Colonic mucosa (tissue), 4 donors: ENCODE measurements at places on chromosomes 12 and 14. TPM values are rescaled to one million over a fixed set of nuclear protein-coding genes. Genes with fewer than 3 reads are reported as not detected.

DNA sequence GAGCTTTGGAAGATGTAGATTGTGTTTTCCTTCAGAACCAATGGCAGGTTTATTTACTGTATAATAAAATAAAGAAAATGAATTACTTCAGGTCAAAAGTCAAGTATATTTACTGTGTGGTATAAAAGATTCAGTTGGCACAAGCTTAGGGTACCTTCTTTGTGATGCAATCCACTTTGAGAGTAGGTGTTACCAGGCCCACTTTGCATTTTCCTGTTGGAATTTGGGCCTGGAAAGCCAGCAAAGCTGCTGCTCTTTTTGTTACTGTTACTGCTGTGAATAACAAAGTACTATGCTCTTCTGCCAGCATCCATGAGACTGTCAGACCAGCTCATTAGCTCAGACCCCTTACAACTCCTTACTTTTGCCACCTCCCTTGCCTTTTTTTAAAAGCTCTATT is 649.0 kb upstream of the SEL1L start:
- no peak for DNase-seq

Gene PPHLN1
- 36.8 TPM for total RNA-seq

DNA sequence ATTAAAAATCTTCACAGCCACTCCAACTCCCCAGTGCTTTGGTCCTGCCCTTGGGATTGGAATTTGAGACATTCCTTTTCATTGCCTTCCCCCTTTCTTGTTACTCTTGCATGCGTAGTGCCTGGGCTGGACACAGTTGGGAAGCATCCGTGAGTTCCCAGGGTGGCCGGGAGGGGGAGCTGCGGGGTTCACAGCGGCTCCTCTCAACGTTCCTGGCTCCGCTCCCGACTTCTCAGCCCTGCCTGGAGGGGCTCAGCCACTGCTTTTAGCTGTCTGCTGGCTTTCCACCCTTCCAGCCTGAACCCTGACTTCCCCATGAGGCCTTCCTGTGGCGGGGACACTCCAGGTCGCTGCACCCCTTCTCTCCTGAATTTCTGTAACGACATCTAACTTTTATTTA is 3.2 kb downstream of the TEX52 start:
- DNase-seq, result peak; percentile 76

Gene PLEKHA5
- 31.0 TPM for total RNA-seq

DNA sequence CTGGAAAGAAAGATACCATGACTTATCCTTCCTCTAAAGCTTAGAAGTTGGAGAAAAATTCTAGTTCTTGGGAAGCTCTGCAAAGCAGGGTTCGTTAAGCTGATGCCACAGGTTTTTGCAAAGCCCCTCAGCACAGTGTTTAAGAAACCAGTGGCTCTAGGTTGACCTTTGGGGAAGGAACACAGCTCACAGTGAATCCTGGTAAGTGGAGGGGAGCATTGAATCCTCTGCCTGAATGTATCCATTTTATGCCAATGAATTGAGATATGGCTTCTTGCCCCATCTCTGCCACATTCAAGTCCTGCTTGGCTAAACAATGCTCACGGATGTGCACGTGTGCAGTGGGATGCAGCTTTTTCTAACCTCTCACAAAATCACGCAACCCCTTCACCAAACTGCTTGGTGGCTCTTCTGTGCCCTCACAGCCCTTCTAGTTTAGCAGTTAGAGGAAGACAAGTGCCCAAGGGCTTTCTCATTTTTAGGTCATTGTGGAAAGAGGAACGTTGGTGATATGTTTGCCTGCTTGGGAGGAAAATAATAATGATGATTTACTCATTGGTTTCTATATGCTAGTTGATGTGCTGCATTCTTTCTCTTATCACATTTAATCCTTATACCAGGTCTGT is 111.3 kb downstream of the DAD1 start:
- DNase-seq, result no peak

Gene KRT76
- not detected for total RNA-seq

Gene CELA1
- total RNA-seq, result not detected

Gene SCN8A
- 10.0 TPM for total RNA-seq

DNA sequence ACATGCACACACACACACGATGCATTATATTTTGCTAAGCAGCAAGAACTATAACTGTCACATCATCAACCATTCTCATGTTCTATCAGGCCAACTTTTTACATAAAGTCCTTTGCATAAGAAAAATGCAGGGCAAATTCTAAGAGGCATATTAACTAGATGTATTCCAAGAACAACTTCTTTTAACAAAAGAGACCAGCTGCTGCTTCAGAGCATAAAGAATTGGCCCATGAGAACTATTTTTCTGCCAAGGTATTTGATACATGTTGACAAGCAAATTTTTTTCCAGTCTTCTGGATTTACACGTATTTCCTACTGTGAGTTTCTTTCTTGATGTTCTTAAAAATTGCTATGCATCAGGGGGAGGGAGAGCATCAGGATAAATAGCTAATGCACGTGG is 27.2 kb downstream of the GLT8D2 start:
- no peak for DNase-seq

DNA sequence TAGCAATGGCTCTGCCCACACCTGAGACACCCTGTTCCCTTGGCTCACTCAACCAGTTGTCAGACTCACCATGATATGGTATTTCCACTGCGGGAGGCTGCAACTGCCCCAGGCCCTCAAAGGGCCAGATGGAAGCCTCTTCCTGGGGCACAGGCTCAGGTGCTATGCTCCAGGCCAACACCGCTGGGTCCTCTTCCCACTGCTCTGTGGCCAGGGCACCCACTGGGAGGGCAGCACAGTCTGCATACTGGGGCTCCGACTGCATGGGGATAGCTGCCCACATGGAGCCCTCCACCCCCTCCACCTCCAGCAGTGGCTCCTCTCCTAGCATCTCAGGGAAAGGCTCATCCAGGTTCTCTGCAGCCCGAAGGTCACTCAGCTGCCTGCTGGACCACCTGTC is 3.7 kb downstream of the ANGEL1 start:
- DNase-seq, result no peak

DNA sequence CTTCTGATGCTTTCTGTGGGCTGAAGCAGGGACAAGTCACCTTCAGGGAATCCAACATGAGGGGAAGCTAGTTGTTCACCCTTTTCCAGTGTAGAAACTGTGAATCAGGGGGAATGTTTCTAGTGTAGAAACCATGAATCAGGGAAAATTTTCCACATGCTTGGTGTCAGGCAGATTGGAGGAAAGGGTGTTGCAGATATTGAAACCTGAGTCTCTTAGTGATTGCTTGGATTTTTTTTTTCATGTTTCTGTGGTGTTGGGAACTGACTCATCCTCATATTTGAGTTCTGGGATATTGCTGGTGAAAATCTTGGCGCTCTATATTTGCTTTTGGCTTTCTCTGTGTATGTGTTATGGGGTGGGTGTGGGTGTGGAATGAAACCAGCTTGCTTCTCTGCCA is 144.5 kb upstream of the FBXO33 start:
- no peak for DNase-seq

Gene ARHGEF25
- 12.8 TPM for total RNA-seq

Gene DPPA3
- total RNA-seq, result not detected

Gene SERPINA3
- total RNA-seq, result 11.8 TPM

Gene CFAP54
- 0.32 TPM for total RNA-seq

DNA sequence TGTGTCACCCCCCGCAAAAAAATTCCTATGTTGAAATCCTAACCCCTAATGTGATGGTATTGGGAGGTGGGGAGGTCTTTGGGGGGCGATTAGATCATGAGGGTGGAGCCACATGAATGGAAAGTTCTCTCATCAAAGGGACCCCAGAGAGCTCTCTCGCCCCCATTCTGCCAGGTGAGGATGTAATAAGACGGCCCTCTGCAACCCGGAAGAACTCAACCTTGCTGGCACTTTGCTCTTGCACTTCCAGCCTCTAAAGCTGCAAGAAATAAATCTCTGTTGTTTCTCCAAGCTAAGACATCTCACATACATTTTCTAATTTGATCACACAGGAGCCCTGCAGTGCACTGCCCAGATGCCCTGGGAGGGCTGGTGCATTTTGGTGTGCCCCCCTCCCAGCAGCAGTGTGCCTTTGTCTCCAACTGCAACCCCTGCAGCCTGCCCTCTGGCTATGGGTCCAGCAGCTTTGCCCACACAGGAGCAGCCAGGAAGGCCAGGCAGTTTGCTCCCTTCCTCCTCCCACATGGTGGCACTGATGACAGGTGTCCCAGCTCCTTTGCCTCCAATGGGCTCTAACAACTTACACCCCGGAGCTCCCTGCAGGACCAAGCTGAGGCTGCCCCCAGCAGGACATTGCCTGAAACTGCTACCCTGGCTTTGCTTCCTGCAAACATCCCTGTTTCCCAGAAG is 59.3 kb downstream of the C14orf132 start:
- peak; percentile 51 for DNase-seq

GRCh38 chr14:101953151-101953550 is 11.2 kb upstream of the DYNC1H1 start:
- DNase-seq, result no peak

Gene MARCHF9
- total RNA-seq, result 14.3 TPM

GRCh38 chr12:91663744-91664143 is 481.1 kb upstream of the DCN start:
- no peak for DNase-seq

GRCh38 chr14:88463318-88463717 is 77.9 kb downstream of the SPATA7 start:
- DNase-seq, result peak; percentile 44

GRCh38 chr12:64877363-64878004 is 53.0 kb downstream of the TBC1D30 start:
- DNase-seq, result no peak

DNA sequence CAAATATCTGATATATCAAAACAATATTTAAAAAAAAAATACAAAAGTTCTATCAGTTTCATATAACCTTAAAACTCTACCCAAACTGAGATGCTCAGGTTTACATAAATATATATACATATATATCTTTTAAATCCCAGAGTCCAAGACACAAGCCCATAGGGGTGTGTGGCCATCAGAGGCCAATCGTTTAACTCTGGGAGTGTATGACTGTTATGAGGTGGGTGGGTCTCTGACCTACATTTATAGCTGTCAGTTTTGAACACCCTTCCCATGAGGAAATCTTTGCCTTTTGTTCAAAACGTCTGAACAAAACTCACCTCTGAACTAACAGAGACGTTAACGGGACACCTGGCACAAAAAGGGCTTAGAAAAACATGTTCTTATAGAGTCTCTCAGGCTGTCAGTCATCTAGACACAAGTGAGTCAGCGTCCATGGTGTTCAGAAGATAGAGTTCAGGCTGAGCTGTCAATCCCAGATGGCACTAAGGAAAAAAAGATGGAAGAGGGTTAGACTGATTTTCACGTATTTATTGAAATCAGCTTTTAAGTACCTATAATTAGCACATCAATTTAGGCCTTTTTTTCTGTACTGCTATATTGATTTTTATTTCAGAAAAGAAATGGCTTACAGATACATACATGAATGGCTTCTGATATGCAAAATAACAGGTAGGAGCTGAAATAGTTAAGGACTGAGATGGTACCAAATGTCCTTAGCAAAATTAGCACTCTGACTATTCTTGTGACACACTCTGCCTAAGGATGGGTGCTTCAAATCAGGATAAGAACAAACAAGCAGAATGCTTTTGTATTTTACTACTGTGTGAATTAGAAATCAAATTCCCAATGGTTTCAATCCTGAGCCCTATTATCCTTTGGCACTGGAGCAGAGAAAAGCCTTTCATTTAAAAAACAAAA is 29.2 kb downstream of the HIGD1C start:
- DNase-seq, result peak; percentile 36

- no peak for DNase-seq
Observed at GRCh38 chr12:116397148-116397547, 119.7 kb upstream of the MED13L start.

Gene COX8C
- not detected for total RNA-seq

DNA sequence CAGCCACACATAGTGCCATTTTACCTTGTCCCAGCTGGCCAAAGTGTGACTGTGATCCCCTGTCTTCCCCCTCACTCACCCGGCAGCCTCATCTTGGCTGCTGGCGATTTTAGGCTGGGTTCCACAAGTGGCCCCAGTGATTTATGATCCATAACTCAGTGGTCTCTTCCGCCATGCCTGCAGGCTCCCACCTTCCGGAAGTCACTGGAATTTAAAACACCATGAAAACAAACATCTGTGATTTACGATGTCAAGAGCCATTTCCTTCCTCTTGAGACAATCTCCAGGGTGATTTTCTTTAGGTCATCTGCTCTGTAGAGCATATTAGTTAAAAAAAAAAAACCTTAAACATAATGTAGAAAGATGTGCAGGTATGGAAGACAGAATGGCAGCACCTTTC is 282.3 kb downstream of the CACNA1C start:
- no peak for DNase-seq

Gene RNASE2
- total RNA-seq, result 1.1 TPM
